ENCODE measurements at places on chromosomes 6 and 20.

DNA sequence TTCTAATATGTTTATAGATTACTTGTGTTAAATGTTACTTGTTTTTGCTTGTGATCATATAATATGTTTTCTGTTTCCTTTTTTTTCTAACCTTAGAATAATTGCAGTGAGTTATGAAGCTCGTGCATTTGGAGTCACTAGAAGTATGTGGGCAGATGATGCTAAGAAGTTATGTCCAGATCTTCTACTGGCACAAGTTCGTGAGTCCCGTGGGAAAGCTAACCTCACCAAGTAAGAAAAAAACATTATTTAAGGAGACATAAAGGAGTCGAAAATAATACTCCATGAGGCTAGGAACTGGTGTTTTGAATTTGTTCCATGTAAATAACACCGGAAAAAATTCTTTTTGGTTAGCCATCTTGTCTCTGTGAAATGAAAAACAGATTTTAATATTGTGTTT is 6.9 kb downstream of the POLH start:
- DNase-seq, result no peak

DNA sequence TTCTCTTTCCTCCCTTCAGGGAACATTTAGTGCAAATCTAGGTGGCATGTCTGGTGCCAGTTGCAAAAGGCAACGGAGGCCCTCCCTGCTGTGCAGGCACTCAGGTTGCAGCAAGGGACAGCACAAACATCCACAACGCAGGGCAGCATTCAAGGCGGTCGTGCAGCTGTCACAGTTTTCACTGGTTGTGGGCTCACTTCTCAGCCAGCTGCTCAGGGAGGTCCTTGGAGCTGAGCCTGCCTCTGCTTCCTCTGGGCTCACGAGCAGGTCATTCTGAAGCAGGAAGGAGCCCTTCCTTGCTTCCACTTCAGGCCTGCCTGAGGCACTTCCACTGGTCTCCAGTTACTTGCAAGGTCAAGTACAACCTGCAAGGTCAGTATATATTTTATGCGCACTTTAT is 3.8 kb upstream of the NPEPL1 start:
- no peak for DNase-seq

DNA sequence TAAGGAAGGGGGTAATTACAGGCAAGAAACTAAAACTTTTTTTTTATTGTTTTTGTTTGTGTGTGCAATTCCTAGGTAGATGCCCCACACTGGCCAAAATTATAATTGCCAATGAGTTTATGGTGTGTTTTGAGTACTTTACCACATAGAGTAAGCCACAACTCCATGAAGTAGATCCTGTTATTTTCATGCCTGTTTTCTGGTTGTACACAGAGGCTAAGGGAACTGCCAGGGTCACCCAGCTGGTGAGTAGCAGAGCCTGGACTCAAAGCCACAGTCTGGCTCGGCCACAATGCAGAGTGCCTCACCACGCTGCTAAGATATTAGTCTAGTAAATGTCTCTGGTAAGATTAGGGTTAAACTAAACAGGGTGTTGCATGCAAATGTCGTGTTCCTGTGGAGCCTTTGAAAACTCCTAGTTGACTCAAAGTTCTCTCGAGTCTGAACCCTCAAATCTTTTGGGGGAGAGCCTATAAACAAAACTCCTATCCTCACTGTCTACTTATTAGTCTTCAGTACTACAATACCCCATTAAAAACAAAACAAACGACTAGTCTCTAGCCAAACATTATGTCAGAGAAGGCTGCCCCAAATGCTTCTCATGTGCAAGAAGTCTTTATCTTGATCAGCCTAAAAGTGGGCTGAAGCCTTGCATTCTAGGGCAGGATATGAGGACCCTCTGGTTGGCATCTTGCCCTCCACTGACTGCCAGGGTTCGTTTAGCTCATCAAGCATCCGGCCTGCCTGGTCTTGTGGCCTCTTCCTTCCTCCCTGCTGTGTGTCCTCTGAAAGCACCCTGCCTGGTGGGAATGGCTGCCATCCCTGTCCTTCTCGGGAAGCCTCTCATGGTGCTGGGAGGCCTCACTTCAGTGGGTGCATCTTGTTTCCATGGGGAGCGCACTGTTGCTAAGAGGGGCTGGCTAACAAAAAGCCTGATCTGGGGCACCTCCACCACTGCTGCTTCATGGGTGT is 4.2 kb downstream of the DUSP22 start:
- no peak for DNase-seq

GRCh38 chr6:21741221-21742109 is 147.9 kb downstream of the SOX4 start:
- DNase-seq, result no peak

- DNase-seq, result no peak
Measured at GRCh38 chr6:158655569-158656450, 6.0 kb downstream of the SYTL3 start.

- DNase-seq, result no peak
Measured at GRCh38 chr6:48325701-48326100, 214.7 kb upstream of the PTCHD4 start.

- no peak for DNase-seq
Measured at GRCh38 chr6:87747646-87748045, 45.6 kb upstream of the AKIRIN2 start.

- no peak for DNase-seq
Measured at GRCh38 chr6:134138226-134138975, 86.0 kb upstream of the SLC2A12 start.

- DNase-seq, result no peak
Measured at GRCh38 chr20:24452498-24453127, 16.8 kb upstream of the SYNDIG1 start.

DNA sequence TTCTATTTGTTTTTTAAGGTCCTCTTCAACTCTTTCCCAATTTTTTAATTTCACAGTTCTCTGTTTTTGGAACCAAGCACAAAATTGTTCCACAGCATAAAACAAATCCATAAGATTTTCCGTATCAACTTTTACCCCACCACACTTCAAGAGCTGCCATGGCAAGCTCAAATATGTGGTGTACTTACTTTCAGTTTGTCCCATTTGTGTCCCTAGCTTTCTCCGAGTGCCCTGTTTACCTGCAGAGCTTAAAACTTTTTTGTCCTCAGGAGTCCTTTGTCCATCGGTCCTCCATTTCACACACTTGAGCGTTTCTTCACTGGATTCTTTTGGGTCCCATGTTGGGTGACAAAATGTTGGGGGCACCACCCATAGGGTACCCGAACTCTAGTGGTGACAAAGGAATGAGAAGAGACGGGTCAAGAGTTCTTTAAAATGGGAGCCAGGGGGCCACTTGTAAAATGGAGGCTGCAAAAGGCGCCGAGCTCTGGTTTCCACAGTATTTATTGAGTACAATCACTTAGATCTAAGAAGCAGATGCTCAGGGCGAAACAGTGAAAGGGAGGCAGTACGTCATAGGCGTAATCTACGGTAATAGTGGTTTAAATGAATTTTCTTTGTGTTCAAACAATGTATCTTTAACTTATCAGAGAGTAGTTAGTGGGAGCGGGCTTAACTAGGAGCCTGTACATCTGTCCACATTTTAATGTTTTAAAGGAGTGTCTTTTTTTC is 39.8 kb upstream of the SERINC1 start:
- DNase-seq, result no peak

- peak; percentile 66 for DNase-seq
Measured at GRCh38 chr6:41602864-41603608, 35.2 kb upstream of the MDFI start.

DNA sequence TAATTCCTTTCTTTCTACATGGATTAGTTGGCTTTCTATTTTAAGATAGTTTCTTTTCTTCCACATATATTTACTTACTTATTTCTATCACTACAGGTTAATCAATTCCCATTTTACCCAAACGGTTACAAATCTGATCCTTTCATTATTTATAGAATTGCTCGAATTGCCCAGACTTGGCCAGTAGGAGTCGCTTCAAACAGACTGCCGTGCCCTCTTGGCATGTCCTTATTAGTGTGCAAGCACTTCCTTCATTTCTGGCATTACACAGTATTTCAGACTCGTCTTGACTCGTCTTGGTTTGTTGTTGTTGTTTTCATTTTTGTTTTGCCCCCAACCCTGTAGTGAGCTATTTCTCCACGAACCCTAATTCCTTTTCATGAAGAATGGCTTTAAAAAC is 74.6 kb downstream of the SAMD3 start:
- no peak for DNase-seq

DNA sequence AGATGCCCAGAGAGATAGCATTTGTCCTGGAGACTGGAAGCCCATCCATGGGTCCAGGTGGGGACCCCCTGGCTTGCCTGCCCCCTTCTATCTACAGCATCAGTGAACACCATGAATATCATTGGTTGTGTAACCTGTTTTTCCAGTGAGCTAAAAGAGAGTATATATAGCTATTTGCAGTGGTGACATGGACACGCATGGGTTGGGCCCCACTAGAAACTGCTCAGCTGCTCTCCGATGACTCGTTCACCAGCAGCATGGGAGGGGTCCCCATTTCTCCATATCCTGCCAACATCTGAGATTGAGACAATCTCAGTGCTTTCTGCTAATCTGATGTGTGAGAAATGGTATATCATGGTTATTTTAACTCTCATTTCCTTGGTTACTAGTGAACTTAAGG is 4.0 kb upstream of the ZC3H12D start:
- DNase-seq, result no peak

DNA sequence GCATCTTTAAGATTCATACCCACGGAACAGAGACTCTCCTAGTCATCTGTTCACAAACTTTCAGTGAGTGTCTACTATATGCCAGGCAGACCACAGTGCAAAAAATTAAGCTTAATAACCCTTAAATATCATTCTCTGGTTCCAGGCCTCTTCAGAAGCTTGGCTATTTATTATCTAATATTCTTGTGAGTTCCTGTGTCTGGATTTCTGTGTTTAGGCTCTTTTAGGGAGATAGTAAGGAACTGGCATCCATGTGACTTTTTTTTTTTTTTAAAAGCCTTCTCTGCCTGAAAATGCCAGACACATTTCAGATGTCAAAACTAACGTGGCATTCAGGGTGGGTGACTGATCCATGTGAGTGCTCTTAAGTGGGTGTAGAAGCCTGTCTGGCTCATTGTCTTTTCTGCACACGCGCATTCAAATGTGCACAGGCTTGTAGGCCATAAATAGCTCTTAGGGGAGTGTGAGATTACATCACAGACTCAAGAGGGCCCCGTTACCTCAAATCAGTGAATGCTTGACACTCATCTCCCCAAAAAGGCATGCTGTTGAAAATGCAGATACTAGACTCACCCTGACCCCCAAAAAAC is 141.9 kb downstream of the GMPR start:
- no peak for DNase-seq

- DNase-seq, result no peak
Measured at GRCh38 chr6:20350215-20350614, 51.5 kb upstream of the E2F3 start.

GRCh38 chr6:128005009-128005408 is 104.2 kb upstream of the THEMIS start:
- DNase-seq, result no peak

- no peak for DNase-seq
Measured at GRCh38 chr20:63701329-63702035, 5.0 kb downstream of the TNFRSF6B start.

GRCh38 chr6:28125401-28125800 is 992 bp downstream of the ZSCAN16 start:
- DNase-seq, result no peak

DNA sequence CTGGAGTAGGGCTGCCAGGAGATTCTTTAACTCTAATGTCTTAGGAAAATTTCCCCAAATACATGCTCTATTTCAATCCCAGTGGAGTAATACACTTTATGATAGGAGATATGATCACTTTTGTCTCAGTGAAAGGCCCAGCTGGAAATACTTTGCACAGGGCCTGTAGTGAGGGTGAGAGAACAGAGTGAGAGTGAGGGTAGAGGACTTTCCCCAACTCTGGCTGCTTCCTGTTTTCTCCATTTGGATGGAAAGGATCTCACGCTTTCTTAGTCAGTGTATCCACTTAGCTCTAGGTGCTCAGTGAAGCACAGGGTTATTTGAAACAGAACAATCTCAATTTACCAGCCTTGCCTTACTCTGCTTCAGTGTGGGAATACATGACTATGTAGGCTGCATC is 36.6 kb downstream of the FAM229B start:
- no peak for DNase-seq

DNA sequence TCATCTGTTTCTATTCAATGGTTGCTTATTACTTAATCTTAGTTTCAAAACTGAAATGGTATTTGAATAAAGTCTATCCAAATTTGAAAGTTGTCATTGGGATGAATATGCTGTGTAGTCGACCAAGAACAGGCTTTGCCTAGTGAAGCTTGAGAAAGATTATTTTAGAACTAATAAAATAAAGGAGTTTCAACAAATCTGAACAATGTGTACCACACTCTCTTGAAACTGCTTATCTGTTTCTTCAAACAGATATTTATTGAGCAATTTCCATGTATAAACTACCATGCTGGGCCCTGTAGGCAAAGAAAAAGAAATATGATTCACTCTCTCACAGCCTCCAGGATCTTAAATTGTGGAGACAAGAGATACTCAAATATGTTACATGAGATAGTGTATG is 174.4 kb downstream of the OGFRL1 start:
- DNase-seq, result no peak

- no peak for DNase-seq
Measured at GRCh38 chr20:58871533-58872102, 19.1 kb downstream of the GNAS start.

DNA sequence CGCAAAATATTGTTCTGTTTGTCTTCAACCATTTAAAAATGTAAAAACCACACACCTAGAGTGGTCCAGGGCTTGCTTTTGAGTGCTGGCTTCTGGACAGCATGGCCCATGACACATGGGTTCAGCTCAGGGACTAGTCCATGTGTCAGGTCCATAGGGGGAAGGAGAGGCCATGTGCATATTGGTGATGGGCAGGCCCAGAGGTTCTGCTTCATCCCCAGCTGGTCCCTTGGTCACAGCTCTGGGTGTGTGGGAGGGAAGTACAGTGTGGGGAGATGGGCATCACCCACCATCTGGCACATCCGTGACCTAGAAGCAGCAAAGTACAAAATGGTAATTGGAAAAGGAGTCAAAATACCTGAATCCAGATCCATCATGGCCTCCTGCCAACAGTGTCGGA is 50.7 kb downstream of the STK35 start:
- no peak for DNase-seq

- no peak for DNase-seq
Measured at GRCh38 chr6:133816171-133816570, 72.7 kb upstream of the TCF21 start.

DNA sequence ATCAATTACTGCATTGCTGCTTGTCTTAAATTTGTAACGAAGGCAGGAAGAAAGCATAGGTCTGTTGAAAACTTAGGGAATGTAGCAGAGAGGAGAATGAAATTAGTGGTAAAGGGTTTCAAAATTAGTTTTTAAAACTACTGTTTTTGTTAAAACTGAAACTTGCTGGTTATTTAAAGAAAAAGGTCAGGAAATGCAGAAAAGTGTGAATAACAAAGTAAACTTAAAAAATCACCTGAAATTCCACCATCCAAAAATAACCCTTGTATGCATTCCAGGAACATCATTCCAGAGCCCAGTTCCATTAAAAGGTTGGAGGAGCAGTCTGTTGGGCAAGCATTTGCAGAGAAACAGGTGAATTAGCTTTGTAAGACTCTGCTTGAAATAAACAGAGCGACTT is 3.1 kb upstream of the MOXD1 start:
- DNase-seq, result no peak

- no peak for DNase-seq
Measured at GRCh38 chr6:35451354-35452182, 570 bp upstream of the FANCE start.

All from activated T-cell treated with anti-CD3 and anti-CD28 coated beads for 48 hours (primary cell).